ENCODE measurements at places on chromosomes 1 and 21. TPM values are rescaled to one million over a fixed set of nuclear protein-coding genes. Genes with fewer than 3 reads are reported as not detected.

Gene TTC4
- total RNA-seq = 20.2 TPM

Gene KRTAP12-2
- not detected for total RNA-seq

GRCh38 chr1:232571523-232571922, 58.4 kb downstream of the SIPA1L2 start:
- no peak for DNase-seq
- peaks cover 1% of the 10 kb centered on the region for H3K36me3 ChIP-seq
- H3K27ac ChIP-seq = no peak overlapping the region
- H3K4me3 ChIP-seq = no peak overlapping the region
- no peaks in the 10 kb centered on the region for H3K4me1 ChIP-seq

DNA sequence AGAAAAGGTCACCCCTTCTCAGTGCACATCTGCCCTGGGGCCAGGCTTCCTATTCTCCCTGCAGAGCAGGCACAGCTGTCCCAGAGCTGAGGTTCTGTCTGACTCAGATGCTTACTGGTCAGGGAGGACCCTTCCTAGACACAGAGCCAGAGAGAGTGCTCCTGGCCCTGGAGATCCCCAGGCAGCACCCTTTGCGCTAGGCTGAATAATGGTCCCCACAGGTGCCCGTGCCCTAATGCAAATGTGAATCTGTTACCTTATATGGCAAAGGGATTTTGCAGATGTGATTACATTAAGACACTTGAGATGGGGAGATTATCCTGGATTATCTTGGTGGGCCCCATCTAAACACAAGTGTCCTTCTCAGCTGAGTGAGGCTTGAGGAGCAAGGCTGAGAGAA, 2.6 kb upstream of the TNNI1 start:
- no peak for DNase-seq
- H3K4me1 ChIP-seq = peaks cover 7% of the 10 kb centered on the region
- H3K36me3 ChIP-seq = no peaks in the 10 kb centered on the region

- no peak for DNase-seq
- no peak overlapping the region for H3K27ac ChIP-seq
- no peaks in the 10 kb centered on the region for H3K36me3 ChIP-seq
- H3K4me3 ChIP-seq = no peak overlapping the region
Observed at GRCh38 chr21:17402937-17403336, 109.9 kb upstream of the CXADR start.

- no peaks in the 10 kb centered on the region for H3K27me3 ChIP-seq
- no peak for DNase-seq
- no peaks in the 10 kb centered on the region for H3K36me3 ChIP-seq
- no peak overlapping the region for H3K4me3 ChIP-seq
- H3K4me1 ChIP-seq = peaks cover 2% of the 10 kb centered on the region
- H3K27ac ChIP-seq = peak overlapping the region; percentile 8
Observed at GRCh38 chr1:15016001-15016400, 137.5 kb upstream of the TMEM51 start.

- peaks cover 24% of the 10 kb centered on the region for H3K4me1 ChIP-seq
- H3K27me3 ChIP-seq = no peaks in the 10 kb centered on the region
- DNase-seq = no peak
- H3K4me3 ChIP-seq = no peak overlapping the region
Observed at GRCh38 chr1:40723196-40723955, 31.9 kb downstream of the NFYC start.

DNA sequence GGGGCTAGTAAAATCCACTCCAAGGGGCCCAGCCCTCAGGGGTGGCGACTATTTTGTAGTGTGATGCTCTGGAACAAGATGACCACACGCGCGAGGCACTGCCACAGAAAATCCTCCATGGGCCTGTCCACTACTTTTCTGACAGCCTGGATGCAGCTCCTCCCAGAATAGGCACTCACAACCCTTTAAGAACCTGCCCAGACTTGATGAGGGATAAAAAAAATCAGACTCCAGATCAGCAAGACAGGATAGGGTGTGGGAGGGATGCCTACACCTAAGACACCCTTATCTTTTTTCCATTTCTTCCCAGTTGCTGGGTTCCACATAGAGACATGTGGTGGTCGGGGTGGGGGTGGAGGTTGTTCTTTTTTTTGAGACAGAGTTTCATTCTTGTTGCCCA, 33.5 kb downstream of the PCAT6 start:
- no peaks in the 10 kb centered on the region for H3K36me3 ChIP-seq
- H3K27me3 ChIP-seq = peaks cover 2% of the 10 kb centered on the region
- H3K27ac ChIP-seq = no peak overlapping the region
- DNase-seq = no peak
- H3K4me1 ChIP-seq = peaks cover 8% of the 10 kb centered on the region

- no peak overlapping the region for H3K4me3 ChIP-seq
- H3K27ac ChIP-seq = no peak overlapping the region
- H3K36me3 ChIP-seq = no peaks in the 10 kb centered on the region
Observed at GRCh38 chr1:152000964-152001630, 7.4 kb upstream of the S100A10 start.

DNA sequence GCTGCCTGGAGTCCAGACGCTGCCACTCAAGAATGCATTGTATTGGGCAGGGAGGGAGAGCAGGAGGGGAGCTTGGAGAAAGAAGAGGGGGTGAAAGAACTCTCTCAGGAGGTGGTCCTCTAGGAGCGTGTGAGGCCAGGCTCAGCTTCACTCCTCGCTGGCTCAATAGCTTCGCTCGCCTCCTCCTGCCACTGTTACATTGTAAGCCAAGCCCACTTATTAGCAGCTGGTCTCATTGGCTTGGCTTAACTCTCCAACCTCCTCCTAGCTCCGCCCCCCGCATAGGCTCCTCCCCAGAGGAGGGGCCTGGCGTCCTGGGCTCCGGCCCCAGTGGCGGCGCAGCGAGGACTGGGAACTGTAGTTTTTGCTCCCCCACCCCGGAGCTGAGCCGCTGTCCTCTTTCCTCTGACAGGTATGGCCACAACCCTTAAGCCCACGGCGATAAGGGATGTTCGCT, at the start of gene KCNN3:
Gene KCNN3, minus strand, starts transcription at position 167 of the 457 bp plus-strand sequence. CDS start 317 bp downstream, outside the sequence.
- no peak within 1 kb of the TSS for H3K4me3 ChIP-seq
- peaks cover 41% of the 10 kb centered on the region for H3K27me3 ChIP-seq
- peaks cover 21% of the 10 kb centered on the region for H3K4me1 ChIP-seq
- DNase-seq = peak; percentile 84
- H3K27ac ChIP-seq = no peak within 1 kb of the TSS
- H3K36me3 ChIP-seq = no peaks in the 10 kb centered on the region

DNA sequence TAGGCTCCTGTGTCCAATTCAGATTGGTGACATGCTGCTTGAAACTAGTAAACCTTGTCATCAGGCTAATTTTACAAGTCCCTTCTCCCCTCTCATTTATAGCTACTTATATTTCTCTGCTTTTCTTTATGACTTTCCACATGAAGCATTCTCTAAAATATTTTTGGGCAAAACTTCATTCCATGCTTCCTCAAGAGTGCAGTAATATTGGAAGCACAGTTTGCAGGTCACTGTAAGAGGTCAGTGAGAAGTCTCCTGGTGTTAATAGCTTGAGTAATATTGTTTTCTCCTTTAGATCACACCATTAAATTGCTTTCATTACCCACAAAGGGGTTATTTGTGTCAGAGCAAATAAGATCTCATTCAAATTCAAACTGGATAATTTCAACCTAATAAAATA, 46.6 kb downstream of the LPAR3 start:
- peaks cover 8% of the 10 kb centered on the region for H3K36me3 ChIP-seq
- H3K4me1 ChIP-seq = peaks cover 15% of the 10 kb centered on the region
- no peaks in the 10 kb centered on the region for H3K27me3 ChIP-seq

DNA sequence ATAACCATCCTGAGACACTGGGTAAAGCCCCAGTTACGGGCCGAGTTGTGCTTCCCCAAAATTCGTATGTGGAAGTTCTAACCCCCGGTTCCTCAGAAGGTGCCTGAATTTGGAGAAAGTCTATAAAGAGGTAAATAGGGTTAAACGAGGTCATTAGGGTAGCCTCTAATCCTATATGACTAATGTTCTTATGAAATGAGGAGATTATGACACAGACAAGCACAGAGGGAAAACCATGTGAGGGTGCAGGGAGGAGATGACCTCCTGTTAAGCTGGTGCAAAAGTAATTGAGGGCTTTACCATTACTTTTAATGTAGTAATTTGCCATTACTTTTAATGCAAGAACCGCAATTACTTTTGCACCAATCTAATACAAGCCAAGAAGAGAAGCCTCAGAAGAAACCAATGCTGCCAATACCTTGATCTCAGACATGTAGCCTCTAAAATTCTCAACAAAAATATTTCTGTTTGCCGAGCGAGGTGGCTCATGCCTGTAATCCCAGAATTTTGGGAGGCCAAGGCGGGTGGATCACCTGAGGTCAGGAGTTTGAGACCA, 260.8 kb downstream of the GPATCH2 start:
- no peak overlapping the region for H3K27ac ChIP-seq
- no peaks in the 10 kb centered on the region for H3K36me3 ChIP-seq
- H3K4me3 ChIP-seq = no peak overlapping the region
- DNase-seq = no peak
- no peaks in the 10 kb centered on the region for H3K27me3 ChIP-seq
- H3K4me1 ChIP-seq = peaks cover 4% of the 10 kb centered on the region

DNA sequence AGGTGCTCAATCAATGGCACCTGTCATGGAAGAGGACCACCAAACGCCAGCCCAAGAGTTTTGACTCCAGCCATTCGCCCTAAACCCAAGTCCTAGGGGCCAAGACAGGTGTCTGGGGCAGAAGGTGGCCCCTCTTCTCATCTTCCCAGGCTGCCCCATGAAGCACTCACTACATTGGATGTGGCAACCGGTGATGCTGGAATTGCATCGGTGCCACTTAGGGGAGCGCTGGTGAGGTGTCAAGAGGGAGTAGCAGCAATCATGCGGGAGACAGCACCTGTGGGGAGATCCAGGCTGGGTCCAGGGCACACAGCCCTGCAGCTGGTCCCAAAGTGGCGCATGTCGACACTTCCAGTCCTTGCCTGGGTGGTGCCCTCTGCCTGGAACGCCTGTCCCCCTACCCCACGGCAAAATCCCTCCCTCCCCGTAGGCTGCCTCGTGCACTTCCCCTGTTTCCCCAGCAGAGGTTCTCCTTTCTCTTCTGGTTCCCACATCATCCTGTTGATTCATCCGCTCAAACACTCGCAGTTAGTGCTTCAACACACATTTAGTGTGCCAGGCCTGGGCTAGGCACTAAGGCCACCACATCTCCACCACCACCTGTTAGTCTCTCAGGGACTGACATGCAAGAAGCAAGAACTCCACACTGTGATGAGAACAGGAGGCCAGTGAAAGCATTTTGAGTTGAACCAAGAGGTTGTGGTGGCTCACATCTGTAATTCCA, 18.5 kb downstream of the PLA2G2D start:
- H3K27ac ChIP-seq = no peak overlapping the region
- peaks cover 14% of the 10 kb centered on the region for H3K27me3 ChIP-seq
- H3K4me1 ChIP-seq = peaks cover 2% of the 10 kb centered on the region
- DNase-seq = no peak
- H3K36me3 ChIP-seq = no peaks in the 10 kb centered on the region

- no peaks in the 10 kb centered on the region for H3K36me3 ChIP-seq
- H3K4me1 ChIP-seq = no peaks in the 10 kb centered on the region
- DNase-seq = no peak
- H3K27ac ChIP-seq = no peak overlapping the region
Observed at GRCh38 chr1:34726861-34727260, 28.0 kb upstream of the GJB5 start.

- peak overlapping the region; percentile 70 for H3K4me3 ChIP-seq
- DNase-seq = no peak
- peak overlapping the region; percentile 91 for H3K27ac ChIP-seq
Observed at GRCh38 chr1:54310439-54311328, 95.5 kb downstream of the SSBP3 start.

GRCh38 chr1:206507284-206508129, at the start of gene RASSF5:
Gene RASSF5, plus strand, starts transcription at chr1:206507531. Its CDS starts 72 bp downstream, at chr1:206507603.
- H3K27me3 ChIP-seq = peaks cover 26% of the 10 kb centered on the region
- H3K4me3 ChIP-seq = peak within 1 kb of the TSS; percentile 78

DNA sequence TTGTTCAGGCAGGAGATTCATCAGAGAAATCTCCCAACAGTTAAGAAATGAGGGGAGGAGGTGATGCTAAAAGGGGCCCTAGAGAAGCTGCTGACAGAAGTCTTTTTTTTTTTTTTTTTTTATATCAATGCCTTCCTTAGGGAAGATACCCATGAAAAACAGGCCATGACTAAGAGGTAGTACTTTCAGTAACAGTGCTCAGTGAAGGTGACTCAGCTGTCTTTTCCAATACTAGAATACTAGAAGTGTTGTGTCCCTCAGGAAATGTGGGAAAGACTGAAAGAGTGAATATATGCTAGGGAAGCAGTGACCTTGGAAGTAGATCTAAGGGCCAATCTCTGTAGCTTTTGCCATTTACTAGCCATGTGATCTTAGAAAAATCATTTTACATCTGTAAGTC, 52.4 kb upstream of the SLFNL1 start:
- H3K27me3 ChIP-seq = no peaks in the 10 kb centered on the region
- no peaks in the 10 kb centered on the region for H3K4me1 ChIP-seq
- no peak overlapping the region for H3K4me3 ChIP-seq
- H3K36me3 ChIP-seq = peaks cover 10% of the 10 kb centered on the region
- no peak overlapping the region for H3K27ac ChIP-seq
- DNase-seq = no peak

GRCh38 chr1:25034736-25035522, 104.9 kb upstream of the RUNX3 start:
- H3K4me1 ChIP-seq = peaks cover 60% of the 10 kb centered on the region
- no peak for DNase-seq
- peak overlapping the region; percentile 34 for H3K4me3 ChIP-seq
- no peaks in the 10 kb centered on the region for H3K27me3 ChIP-seq
- no peaks in the 10 kb centered on the region for H3K36me3 ChIP-seq
- no peak overlapping the region for H3K27ac ChIP-seq

GRCh38 chr1:178418284-178418955, 78.3 kb downstream of the CLEC20A start:
- H3K4me1 ChIP-seq = no peaks in the 10 kb centered on the region
- no peak overlapping the region for H3K4me3 ChIP-seq
- H3K27me3 ChIP-seq = peaks cover 7% of the 10 kb centered on the region
- DNase-seq = no peak
- no peak overlapping the region for H3K27ac ChIP-seq

GRCh38 chr1:10185759-10186158, 24.6 kb upstream of the KIF1B start:
- peaks cover 1% of the 10 kb centered on the region for H3K36me3 ChIP-seq
- DNase-seq = no peak
- no peaks in the 10 kb centered on the region for H3K27me3 ChIP-seq
- H3K27ac ChIP-seq = no peak overlapping the region
- H3K4me3 ChIP-seq = no peak overlapping the region
- no peaks in the 10 kb centered on the region for H3K4me1 ChIP-seq

DNA sequence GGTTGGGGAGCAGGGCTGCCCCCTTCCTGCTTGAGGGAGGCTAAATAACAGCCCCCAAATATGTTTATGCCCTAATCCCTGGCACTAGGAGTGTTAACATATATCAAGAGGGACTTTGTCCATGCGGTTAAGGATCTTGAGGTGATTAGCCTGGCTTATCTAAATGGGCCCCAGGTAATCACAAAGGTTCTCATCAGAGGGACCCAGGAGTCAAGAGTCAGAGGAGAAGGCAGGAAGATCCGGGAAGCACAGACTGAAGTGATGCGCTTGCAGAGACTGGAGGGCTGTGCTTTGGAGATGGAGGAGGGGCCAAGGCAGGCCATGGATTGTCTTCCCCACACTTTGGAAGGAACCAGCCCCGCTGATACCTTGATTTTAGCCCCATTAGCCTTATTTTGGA, 86.4 kb downstream of the IER5 start:
- H3K4me1 ChIP-seq = peaks cover 8% of the 10 kb centered on the region
- no peak overlapping the region for H3K27ac ChIP-seq
- peaks cover 11% of the 10 kb centered on the region for H3K27me3 ChIP-seq
- no peak for DNase-seq
- no peak overlapping the region for H3K4me3 ChIP-seq

GRCh38 chr1:20282533-20282932, 8.1 kb upstream of the VWA5B1 start:
- no peak overlapping the region for H3K27ac ChIP-seq
- H3K27me3 ChIP-seq = peaks cover 44% of the 10 kb centered on the region

Measured in activated naive CD8-positive, alpha-beta T cell treated with anti-CD3 and anti-CD28 coated beads, Interleukin-2, amount 10 ng/mL, durations not matched to agents 7 days and 5 days (primary cell).